ENCODE measurements at places on chromosomes 2 and 18. TPM values are rescaled to one million over a fixed set of nuclear protein-coding genes. Genes with fewer than 3 reads are reported as not detected.

The GPR155 gene
- total RNA-seq: 2.9 TPM

GRCh38 chr18:8367217-8367988, 241.8 kb upstream of the RAB12 start:
- DNase-seq: no peak

DNA sequence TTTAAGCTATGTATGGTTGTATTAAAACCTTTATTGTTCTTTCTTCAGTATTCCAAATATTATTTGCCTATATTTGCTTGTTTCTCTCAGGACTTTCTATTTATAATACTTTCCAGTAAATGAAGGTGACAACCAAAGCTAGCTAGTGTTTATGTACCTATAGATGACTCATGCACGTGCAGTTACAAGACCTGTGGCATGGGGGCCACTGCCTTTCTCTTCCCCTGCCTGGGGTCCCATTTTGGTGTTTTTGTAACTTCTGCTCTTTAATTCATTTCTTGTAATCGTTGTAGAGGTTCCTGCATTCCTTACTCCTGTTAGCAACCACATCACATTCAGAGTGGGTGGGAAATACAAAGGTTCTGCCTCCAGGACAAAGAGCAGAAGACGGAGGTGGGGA, 364.6 kb downstream of the PTPRM start:
- no peak for DNase-seq

- no peak for DNase-seq
Observed at GRCh38 chr2:109208951-109209335, 79.9 kb downstream of the SH3RF3 start.

GRCh38 chr18:79353267-79353666, 42.5 kb upstream of the NFATC1 start:
- DNase-seq: no peak

DNA sequence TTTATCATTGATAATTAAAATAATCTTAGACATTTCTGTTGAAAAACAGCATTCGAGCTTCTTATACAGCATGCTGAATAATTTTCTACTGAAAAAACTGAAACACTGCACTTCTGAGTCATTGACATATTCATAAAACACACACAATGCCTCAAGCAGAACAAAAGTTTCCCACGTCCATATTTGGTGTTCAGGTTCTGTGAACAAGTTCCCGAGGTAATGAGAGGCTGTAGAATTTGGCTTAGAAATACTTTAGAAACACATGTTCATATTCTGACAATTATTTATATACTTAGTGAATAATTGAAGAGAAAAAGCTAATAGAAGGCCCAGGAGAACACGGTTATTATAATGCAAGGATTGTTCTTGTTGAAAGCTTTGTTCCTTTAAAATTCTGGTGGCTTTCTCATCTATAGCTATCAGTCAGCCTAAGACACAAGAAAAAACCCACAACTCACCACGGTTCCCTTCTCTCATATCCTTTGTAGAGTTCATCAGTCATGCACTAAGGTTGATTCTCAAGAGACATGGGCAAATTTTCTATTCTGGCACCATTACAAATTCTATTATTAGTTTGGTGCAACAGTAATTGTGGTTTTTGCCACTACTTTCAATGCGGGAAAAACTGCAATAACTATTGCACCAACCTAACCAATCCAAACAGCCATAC, 194.4 kb downstream of the TMX3 start:
- DNase-seq: peak; percentile 3

GRCh38 chr2:236826606-236827156, 257.1 kb downstream of the ACKR3 start:
- no peak for DNase-seq

GRCh38 chr2:101881131-101881530, 110.6 kb upstream of the IL1R2 start:
- no peak for DNase-seq

GRCh38 chr2:119477113-119477505, 45.5 kb downstream of the TMEM37 start:
- DNase-seq: no peak

DNA sequence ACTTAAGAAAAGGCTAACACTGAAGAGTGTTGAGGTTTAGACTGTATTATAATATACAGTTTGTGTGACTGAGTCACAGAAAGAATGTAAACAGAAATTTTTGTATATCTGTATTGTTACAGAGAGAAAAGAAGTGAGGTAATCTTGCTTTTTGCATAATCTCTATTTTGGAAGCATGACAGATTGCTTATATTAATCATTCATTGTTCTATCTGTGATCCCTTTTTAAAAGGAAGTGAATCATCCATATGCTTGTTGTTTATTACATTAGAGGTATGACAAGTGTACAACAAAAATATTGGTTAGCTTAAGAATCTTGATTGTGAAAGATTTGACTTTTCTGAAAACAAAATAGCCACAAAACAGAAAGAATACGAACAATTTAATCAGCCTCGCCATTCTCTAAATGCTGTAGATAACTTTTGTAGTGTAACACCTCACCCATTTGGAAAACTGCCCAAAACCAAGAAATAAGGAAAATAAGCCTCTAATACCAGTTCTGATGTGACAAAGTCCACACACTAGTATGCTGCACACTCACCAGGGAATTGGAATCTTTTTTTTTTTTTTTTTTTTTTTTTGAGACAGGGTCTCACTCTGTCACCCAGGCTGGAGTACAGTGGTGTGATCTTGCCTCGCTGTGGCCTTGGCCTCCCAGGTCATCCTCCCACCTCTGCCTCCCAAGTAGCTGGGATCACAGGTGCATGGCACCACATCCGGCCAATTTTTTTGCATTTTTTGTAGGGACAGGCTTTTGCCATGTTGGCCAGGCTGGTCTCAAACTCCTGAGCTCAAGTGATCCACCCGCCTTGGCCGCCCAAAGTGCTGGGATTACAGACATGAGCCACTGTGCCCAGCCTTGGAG, 91.5 kb upstream of the LPIN2 start:
- no peak for DNase-seq

GRCh38 chr2:73516033-73516432, 126.2 kb downstream of the NAT8 start:
- DNase-seq: no peak

Measured in RPMI7951 (cell line).